ENCODE measurements at places on chromosomes 7 and 10.

DNA sequence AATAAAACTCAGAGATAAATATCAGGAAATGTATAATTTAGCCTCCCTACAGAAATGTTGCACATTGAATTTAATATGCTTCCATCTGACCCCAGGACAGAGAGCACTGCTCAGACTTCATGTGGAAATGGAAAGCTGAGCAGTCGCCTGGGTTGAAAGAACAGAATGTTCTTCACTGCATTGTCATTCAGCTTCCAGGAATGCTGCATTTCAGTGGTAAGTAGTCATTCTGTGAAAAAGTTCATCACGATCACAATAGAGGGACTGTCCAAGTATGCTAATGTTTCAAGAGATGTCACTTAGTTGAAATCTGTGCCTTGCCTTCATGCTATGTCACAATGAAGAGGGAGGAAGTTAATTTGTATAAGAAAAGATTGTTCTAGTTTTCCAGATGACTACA is 147.3 kb downstream of the NRCAM start:
- DNase-seq = no peak

- no peak for DNase-seq
Measured at GRCh38 chr10:123102673-123103072, 33.1 kb upstream of the HMX3 start.

DNA sequence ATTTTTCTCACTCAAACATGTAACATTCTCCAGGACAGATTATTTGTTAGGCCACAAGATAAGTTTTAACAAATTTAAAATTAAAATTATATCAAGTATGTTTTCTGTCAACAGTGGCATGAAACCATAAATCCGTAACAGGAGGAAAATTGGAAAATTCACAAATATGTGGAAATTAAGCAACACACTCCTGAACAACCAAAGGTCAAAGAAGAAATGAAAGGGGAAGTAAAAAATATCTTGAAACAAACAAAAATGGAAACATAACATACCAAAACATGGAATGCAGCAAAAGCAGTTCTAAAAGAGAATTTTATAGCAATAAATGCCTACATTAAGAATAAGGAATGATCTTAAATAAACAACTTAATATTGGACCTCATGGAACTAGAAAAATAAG is 147.3 kb downstream of the ZEB1 start:
- DNase-seq = no peak

DNA sequence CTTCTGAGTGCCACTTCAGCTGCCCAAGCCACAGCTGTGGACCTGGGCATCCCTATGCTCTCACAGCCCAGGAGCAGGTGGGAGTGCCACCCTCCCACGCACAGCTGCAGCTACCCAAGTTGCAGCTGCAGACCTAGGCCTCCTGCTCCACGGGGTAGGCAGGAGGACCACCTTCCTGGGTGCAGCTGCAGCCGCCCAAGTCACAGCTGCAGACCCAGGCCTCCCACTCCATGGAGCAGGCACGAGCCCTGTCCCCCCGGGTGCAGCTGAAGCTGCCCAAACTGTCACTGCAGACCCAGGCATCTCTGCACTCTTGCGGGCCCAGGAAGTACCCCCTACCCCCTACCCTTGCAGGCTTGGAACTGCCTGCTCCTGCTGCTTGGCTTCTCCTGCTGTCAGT is 260.2 kb downstream of the XPNPEP1 start:
- no peak for DNase-seq

GRCh38 chr7:36207451-36208291 is 54.6 kb downstream of the EEPD1 start:
- DNase-seq = no peak

DNA sequence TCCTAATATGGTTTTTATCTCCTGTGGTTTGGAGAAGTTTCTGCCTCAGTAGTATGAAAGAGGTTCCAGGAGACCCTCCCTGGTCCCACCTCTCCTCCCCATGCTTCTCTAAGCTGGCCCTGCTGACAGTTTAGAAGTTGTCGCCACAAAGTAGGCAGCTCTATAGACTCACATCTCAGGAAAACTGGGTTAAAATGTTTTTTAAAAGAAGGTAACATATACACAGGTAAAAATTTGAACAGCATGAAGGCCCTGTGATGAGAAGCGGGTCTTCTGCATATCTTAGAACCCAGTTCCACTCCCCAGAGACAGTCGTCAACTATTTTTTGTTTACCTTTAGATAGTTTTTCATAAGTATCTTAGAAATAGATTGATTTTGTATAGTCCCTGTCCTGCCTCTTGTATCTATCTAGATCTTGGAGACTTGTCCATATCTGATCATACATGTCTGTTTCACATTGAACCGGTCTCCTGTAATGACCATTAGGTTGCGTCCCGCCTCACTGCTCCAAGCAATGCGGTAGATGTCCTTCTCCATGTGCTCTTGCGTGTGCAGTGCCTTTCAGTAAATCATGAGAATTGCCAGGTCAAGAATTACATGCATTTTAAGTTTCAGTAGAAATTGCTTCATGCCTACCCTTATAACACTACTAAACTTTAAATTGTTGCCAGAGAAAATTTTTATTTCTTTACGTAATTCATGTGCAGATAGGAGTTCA is 2.2 kb downstream of the DUSP5 start:
- no peak for DNase-seq

GRCh38 chr10:88565072-88565471 is 18.0 kb downstream of the RNLS start:
- DNase-seq = no peak

GRCh38 chr10:77819210-77820112 is 107.1 kb downstream of the DLG5 start:
- no peak for DNase-seq

DNA sequence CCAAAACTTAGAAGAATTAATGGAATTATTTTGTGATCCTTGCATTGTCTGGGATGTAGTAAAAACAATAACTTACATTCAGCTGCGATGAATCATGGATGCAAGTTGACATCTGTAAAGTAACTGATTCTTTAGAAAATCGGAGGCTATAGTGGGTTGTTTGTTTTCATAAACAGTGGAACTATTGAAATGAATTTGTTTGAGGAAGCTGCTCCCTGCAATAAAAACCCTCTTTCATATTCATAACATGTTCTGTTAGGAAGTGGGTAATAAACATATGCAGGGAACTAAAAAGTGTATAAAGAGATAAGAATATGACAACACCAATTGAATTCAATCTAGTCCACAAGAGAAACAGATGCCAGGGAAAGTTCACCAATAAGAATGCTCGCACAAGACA is 53.6 kb downstream of the AGMO start:
- DNase-seq = no peak

- DNase-seq = no peak
Measured at GRCh38 chr10:35328404-35329037, 7.8 kb upstream of the CCNY start.

DNA sequence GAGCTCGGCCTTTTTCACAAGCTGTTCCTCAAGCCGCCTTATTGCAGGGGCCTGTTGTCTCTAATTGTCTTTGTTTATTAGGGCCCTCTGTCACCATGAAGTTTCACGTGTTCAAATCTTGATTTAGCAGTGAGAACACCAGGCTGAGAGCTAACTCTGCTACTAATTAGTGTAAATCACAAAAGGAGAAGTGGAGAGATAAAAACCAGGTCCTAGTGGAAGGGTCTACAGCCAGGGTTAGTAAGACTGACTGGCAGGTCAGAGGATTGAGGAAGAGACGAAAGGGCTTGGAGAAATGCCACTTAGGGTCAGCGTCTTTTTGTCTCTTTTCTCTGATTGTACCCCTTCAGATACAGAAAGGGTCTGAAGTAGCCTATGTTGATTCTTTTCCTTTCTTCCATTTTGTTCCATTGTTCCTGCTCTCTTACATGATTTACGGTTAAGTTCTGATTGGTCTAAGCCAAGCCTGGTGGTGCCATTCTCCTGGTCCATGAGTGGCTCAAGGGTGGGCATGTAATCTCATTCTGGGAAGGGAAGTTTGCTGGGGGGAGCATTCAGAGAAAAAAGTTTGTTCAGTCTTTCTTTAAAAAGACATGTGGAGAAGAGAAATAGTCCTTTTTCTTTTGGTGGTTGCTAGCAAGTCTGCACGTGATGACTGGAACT is 21.3 kb downstream of the SSMEM1 start:
- DNase-seq = no peak

DNA sequence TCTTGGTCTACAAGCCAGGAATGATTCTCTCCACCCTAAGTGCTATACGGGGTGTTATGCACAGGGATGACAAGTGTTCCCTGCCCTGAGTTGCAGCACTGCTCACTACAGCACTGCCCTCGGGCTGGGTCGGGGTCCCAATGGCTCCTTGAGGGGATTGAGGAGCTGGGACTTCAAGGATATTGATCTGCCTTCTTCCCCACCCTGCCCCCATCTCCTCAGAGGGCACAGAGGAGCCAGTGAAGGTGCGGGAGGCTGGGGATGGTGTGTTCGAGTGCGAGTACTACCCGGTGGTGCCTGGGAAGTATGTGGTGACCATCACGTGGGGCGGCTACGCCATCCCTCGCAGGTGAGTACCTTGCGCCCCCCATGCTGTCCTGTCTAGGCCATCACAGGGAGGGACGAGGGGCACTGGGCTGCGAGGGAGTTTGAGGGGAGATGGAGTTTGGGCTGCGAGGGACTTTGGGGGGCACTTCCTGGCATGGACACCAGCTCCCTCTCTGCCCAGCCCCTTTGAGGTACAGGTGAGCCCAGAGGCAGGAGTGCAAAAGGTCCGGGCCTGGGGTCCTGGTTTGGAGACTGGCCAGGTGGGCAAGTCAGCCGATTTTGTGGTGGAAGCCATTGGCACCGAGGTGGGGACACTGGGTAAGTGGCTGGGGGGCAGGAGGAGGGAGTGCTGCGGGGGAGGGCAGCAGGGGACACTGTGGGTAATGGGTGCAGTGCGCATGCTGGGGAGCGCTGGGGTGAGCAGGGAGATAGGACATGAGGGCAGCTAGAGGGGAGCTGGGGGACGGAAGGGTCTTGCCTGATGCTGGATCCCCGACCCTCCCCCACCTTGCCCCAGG is 10.3 kb downstream of the FLNC start:
- no peak for DNase-seq

GRCh38 chr7:540997-541396 is 21.4 kb upstream of the PDGFA start:
- DNase-seq = no peak

GRCh38 chr7:5634107-5634950 is 147.1 kb downstream of the RNF216 start:
- DNase-seq = no peak

- DNase-seq = no peak
Measured at GRCh38 chr10:97371696-97372095, 29.4 kb downstream of the RRP12 start.

DNA sequence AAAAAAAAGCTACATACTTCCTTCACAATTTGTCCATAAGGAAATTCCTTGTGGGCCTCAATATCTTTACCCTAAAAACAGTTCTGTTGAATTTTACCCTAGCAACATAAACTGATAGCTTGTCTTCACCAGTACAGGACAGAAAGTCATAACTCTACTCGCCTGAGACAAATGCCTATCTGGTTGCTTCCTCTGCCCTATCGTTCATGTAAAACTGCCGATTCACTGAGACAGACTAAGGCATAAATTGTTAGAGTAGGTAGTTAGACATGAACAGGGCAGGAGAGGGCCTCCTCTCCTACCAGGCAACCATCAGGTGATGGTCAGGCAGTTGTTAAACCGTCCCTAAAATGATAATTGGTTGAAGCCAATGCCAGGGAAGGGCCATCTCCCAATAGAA is 25.0 kb downstream of the IFIT3 start:
- DNase-seq = no peak

- no peak for DNase-seq
Measured at GRCh38 chr10:23155169-23155568, 36.9 kb upstream of the PTF1A start.

DNA sequence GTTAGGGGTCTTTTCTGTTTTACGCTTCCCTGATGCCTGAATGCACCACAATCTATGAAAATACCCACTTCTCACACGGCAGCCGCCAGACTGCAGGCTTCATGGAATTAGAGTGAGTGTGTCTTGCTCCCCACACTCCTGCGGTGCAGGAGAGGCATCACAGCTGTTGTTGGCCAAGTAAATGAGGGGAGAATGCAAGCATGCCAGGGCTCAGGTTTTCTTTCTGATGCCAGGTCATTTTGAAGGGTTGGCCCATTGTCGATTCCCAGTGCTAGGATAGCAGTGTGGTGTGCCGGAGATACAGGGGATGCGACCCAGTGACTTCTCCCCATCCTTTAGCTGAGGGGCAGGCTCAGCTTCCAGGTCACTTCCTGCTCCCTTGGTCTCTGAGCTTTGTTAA is 16.3 kb downstream of the CXCL12 start:
- no peak for DNase-seq

DNA sequence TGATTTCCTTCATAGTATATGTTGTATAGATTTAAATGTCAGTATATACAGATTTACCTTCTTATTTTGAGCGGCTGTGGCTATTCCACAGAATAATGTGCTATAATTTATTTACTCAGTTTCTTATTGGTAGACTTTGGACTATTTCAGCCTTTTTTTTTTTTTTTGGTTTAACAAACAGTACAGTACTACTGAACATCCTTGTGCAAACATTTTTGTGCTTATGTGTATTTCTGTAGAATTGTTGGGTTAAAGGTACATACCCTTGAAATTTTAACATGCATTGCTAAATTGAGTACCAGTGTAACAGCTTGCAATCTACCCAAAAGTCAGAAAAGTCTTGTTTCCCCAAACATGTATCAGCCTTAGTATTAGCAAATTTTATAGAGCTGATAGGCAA is 68.8 kb downstream of the HHEX start:
- DNase-seq = no peak

GRCh38 chr7:88516429-88516828 is 209.7 kb upstream of the STEAP4 start:
- no peak for DNase-seq

GRCh38 chr7:104855861-104856260 is 158.1 kb upstream of the KMT2E start:
- no peak for DNase-seq

DNA sequence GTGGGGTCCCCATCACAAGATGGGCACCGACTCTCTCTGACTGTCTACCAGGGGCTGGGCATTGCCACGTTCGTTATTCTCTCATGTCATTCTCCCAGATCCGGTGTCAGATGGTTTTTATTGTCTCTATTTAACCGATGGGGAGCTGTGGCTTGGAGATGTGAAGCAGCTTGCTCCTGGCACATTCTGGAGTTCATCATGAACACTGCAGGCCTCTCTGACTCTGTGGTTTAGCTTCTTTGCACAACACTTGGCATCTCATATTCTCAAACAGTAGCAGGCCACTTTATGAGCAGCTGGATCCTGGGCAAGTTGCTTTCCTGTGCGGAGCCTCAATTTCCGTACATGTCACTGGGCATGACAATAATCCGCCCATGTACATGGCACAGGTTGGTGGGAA is 119.9 kb downstream of the LRRC18 start:
- no peak for DNase-seq

- no peak for DNase-seq
Measured at GRCh38 chr10:126842836-126843235, 62.4 kb upstream of the DOCK1 start.

All from stimulated activated CD4-positive, alpha-beta T cell treated with anti-CD3 and anti-CD28 coated beads, Interleukin-1b, Interleukin-23, amount 100 ng/mL, for 1 hour (primary cell).